HuH-7 (cell line): ENCODE measurements at places on chromosomes 2 and 18.

GRCh38 chr2:195468771-195469170, 188.3 kb upstream of the SLC39A10 start:
- DNase-seq = no peak

- no peak for DNase-seq
These were observed 683 bp upstream of the TBC1D8 start for GRCh38 chr2:101151859-101152271.

- DNase-seq = no peak
These were observed 24.7 kb downstream of the PKDCC start for GRCh38 chr2:42072349-42073118.

DNA sequence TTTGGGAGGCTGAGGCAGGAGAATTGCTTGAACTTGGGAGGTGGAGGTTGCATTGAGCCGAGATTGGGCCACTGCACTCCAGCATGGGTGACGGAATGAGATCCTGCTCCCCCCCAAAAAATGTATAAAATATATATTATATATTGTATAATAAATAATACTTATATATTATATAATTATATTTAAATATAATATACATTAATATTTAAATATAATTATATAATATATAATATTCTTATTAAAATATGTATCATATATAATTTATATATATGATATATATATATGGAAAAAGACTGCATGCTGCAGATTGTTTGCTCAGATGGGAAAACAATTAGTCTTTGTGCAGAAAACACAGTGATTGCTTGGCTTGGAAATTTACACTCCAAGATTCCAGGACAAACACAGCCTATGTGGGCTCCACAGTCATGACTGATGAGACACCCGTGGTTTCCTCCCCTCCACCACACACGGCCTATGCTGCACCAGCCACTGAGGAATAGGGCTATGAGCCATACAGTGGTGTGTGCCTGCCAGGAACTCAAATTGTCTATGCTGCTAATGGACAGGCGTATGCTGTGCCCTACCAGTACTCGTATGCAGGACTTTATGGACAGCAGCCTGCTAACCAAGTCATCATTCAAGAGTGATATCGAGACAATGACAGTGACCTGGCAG, 30.0 kb downstream of the PMAIP1 start:
- DNase-seq = no peak

GRCh38 chr2:72275084-72275483, 127.4 kb upstream of the CYP26B1 start:
- DNase-seq = no peak

DNA sequence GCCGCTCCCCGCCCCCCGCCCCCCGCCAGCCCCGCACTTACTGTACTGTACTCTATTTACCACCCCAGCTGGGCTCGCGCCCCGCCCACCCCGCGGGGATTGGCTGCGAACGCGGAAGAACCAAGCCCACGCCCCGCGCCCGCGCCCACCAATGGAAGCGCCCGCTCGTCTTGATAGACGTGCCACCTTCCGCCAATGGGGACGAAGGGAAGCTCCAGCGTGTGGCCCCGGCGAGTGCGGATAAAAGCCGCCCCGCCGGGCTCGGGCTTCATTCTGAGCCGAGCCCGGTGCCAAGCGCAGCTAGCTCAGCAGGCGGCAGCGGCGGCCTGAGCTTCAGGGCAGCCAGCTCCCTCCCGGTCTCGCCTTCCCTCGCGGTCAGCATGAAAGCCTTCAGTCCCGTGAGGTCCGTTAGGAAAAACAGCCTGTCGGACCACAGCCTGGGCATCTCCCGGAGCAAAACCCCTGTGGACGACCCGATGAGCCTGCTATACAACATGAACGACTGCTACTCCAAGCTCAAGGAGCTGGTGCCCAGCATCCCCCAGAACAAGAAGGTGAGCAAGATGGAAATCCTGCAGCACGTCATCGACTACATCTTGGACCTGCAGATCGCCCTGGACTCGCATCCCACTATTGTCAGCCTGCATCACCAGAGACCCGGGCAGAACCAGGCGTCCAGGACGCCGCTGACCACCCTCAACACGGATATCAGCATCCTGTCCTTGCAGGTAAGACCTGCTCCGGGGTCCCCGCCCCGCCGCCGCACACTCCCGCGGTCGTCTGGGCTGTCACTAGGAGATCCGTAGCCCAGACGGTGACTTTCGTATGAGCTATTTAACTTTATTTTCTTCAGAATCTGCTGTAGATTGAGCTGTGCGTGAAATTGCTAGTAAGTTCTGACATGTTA, at the start of gene ID2:
ID2 (plus strand) TSS at position 271 of the 907 bp plus-strand sequence; CDS start at position 381, 110 bp downstream.
- peak; percentile 97 for DNase-seq

GRCh38 chr2:86821842-86822241, 31.1 kb upstream of the CD8A start:
- DNase-seq = no peak

GRCh38 chr2:26172871-26173775, at the start of gene GAREM2:
TSS of gene GAREM2 (plus strand) at chr2:26173088. CDS start at chr2:26173221, 133 bp downstream.
- peak; percentile 69 for DNase-seq
